ENCODE measurements at places on chromosomes 11 and 22.

- no peak for DNase-seq
Measured at GRCh38 chr11:43954241-43954640, 11.8 kb downstream of the C11orf96 start.

GRCh38 chr22:50010676-50011446 is 1.7 kb downstream of the IL17REL start:
- DNase-seq, result peak; percentile 86

DNA sequence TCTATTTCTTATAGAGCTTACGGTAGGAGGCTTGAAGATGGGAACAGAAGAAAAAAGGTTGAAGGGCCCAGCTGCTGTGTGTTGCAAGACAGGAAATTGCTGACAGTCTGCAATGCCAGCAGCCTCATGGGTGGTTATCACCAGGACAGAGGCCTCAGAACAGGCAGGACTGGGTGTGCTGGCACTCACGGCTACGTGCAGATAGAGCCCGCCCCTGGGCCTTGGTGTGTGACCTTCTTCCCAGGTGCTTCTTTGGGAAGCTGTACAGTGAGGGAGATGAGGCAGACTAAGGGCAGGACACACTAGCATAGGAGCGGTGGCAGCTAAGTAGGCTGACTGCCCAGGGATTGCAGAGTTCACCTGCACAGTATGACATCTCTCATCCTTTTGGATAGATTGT is 12.6 kb downstream of the PRAME start:
- DNase-seq, result no peak

DNA sequence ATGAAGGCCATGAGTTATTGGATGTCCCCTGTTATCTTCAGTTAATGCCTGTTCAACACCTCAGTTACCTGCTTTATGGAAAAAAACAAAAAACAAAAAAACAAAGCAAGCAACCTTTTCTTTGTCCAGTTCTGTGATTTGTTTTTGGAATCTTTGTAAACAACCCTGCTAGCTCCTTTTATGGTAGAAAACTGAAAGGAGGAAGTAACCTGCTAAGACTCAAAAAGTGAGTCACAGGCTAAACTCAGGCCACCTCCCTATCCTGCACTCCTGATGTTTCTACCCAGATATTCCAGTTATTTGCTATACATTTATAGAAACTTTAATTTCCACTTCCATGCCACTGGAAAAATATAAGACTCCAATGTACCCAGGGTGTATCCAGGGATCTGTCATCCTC is 20.6 kb upstream of the TLCD5 start:
- DNase-seq, result no peak

DNA sequence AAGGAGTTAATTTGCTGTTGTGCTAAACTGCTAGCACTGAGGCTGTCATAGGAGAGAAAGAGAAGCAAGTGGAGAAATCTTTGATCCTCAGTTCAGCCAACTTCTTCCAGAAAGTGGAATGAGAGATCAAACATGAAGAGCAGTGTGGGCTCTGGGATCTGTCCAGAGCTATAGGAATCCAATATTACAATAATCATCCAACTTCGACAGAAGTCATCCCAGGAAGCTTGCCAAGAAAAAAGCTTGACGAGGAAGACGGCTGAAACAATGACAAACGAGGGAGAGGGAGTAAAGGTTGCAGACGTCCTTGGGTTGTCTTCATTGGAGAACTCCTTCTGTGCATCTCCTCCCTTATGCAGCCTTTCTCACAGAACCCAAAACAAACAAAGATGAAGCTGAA is 496.2 kb downstream of the INSC start:
- no peak for DNase-seq

DNA sequence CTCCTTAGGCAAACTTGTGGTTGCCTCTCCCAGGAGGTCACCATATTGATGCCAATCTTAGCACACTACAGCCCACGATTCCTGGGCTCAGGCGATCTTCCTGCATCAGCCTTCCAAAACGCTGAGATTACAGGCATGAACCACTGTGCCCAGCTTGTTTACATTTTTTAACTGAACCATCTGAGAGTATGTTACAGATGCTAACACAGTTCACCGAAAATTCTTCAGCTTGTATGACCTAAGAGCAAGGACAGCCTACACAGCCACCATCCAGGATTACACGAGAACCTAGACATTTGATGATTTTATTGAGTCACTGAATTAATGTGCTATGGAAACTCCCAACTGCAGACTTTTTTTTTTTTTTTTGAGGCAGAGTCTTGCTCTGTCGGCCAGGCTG is 5.8 kb upstream of the LGALS1 start:
- DNase-seq, result no peak

- no peak for DNase-seq
Measured at GRCh38 chr22:27084130-27084529, 426.7 kb downstream of the MIAT start.

- no peak for DNase-seq
Measured at GRCh38 chr11:124751391-124751740, 689 bp downstream of the VSIG2 start.

DNA sequence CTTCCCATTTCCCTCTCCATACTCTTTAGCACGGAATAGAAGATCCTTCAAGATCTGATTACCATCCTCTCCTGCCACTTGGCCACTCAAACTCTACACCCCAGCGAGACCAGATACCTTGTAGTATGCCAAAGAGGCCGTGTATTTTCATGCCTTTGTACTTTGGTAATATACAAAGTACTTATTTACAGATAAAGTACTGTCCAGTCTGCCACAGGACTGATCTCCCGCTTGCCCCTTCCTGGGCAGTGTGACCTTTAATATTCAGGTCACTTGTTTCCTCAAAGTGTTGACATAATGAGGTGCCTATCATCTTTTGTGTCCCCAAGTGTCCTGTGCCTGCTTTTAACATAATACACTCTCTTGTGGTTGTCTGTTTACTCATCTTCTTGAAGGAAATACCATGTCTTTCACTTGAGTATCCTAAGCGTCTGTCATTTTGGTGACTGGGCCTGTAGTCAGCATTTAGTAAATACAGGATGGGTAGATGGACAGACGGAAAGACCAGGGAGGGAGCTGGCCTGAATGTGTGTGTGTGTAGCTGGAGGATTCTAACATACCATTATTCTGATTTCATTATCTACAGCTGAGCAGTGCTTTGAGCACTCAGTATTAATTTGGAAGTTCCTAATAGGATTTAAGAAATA is 137.4 kb downstream of the NAV2 start:
- no peak for DNase-seq

- DNase-seq, result no peak
Measured at GRCh38 chr11:18608376-18608775, 8.8 kb downstream of the MISFA start.

- no peak for DNase-seq
Measured at GRCh38 chr11:9160166-9160565, 68.8 kb upstream of the SCUBE2 start.

- no peak for DNase-seq
Measured at GRCh38 chr11:35160246-35160824, 21.4 kb downstream of the CD44 start.

DNA sequence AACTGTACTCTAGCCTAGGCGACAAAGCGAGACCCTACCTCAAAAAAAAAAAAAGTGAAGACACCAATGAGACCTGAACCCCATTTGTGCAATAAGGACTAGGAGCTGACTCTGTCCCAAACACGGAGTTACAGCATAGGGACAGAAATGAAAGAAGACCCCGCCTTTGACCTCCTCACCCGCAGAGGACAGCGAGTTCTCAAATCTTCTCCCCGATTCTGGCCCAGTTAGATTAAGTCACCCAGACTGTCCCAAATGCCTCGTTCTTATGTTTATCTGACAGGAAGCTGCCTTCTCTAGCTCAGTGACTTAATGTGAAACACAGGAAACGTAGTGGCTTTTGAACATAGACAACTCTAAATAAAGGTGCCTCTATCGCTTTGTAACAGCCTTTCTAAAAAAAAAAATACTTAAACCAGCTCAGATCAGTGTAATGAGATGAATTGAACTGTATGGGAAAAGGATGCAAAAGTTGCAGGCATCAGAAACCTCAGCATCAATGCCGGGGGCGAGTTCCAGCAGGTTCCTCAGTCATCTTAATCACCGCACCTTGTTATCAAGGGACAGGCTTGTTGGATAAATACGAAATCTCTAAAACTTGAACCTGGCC is 10.6 kb downstream of the MYH9 start:
- no peak for DNase-seq

DNA sequence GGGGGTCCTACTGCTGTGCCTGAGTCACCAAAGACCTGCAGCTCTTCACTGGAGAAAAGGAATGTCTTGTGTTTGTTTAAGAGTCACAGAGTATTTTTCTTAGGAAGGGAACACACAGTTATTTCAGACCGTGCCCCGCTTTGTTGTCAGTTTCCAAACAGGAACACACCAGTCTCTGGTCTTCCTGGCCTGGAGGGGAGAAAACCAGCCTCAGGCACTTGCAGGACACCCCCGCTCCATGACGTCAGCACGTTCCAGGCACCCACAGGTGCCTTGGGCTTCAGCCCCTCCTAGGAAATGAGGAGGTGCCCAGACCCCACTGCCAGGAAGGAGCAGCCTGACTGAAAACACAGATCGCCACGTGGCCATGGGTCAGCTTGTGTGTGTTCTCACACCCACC is 5.4 kb downstream of the DEAF1 start:
- DNase-seq, result no peak

DNA sequence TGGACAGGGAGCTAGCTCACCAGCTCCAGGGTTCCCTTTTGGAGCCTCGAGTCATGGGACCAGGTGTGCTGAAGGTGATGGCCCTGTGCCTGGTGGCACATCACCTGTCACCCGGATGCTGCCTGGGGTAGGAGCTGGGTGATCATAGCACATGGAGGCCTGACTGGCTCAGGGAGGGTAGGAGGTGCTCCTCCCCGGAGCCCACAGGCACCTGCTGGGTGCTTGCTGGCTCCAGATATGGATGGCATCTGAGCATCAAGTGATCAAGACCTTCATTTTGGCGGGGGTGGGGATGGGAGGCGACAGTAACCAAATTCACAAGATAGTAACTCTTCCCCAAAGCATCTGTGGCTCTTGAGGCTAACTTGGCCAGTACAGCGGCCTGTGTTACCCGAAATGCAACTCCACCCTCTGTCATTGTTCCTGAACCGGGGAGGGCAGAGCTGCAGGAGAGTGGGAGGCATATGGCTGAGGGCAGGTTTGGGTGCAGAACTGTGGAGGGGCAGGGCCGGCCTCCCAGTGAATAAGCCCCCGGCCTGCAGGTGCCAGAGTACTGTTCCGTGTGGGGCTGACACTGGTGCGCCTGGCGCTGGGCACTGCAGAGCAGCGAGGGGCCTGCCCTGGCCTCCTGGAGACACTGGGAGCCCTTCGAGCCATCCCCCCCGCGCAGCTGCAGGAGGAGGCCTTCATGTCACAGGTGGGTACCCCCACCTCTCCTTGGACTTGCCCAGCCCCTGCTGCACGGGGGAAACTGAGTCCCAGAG is 4.7 kb downstream of the TBC1D10C start:
- DNase-seq, result no peak

GRCh38 chr11:46321757-46322156 is 25.5 kb upstream of the DGKZ start:
- DNase-seq, result no peak

- DNase-seq, result no peak
Measured at GRCh38 chr11:20034941-20035340, 125.3 kb downstream of the DBX1 start.

GRCh38 chr11:130886704-130887103 is 29.6 kb downstream of the SNX19 start:
- DNase-seq, result no peak

- no peak for DNase-seq
Measured at GRCh38 chr11:72297828-72298227, 53.9 kb upstream of the PHOX2A start.

DNA sequence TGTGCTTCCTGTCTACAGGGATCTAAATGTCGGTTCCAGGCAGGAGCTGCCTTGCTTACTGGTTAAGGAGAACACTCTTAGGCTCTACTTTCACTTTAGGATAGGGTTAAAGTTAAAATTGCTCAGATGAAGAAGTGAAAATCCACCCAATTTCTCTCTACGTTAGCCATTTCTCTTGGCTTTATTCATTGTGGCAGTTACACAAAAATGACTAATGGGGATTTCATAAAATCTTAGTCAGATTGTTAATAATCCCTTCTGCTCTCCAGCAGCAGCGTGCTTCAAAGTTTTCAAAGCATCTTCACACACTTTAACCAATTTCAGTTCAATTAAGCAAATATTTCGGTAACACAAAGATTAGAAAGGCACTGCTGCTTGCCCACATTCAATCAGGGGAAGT is 58.4 kb upstream of the RCN1 start:
- DNase-seq, result no peak

GRCh38 chr22:35835998-35836691 is 118.5 kb downstream of the APOL5 start:
- DNase-seq, result no peak

GRCh38 chr11:34327804-34328631 is 29.8 kb downstream of the ABTB2 start:
- no peak for DNase-seq

DNA sequence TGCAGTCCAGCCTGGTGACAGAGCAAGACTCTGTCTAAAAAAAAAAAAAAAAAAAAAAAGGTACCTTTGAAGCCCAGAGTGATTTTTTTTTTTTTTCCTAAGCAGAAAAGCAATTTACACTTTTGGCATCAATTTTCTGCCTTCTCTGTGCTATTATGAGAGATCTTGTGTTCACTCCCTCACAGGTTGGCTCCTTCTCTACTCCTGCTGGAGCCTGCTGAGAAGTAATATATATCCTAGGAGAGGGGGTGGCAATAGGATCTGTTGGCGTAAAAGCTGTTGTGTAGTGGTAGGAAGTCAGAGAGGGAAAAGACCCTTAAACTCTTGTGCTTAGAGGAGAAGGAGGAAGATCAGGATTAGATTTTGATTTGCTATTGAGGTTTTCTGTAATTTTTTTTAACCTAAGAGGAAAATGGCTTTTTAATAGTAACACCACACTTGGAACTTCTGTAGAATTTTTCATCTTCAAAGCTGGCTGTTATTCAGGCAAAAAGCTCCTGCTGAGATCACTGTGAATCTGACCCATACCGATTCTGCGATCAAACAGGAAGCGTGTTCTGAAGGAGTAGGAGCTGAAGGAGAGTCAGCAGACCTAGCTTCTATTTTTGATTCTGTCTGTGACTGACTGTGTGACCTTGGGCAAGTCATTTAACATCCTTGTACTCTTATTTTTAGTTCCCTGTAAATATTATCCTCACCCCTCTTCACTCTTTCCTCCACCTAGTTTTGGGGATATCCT is 77.7 kb downstream of the TRIM44 start:
- no peak for DNase-seq

- DNase-seq, result no peak
Measured at GRCh38 chr11:74896311-74896710, 52.6 kb downstream of the XRRA1 start.

- no peak for DNase-seq
Measured at GRCh38 chr11:27971171-27971570, 136.8 kb downstream of the KIF18A start.

GRCh38 chr11:72321381-72321996 is 77.5 kb upstream of the PHOX2A start:
- DNase-seq, result no peak
